ENCODE measurements at places on chromosomes 16 and 17. TPM values are rescaled to one million over a fixed set of nuclear protein-coding genes. Genes with fewer than 3 reads are reported as not detected.

Gene TP53TG3C
- total RNA-seq = not detected

Gene SGCA
- 269 TPM for total RNA-seq

Gene MYO18A
- total RNA-seq = 834 TPM

Gene LGALS9B
- not detected for total RNA-seq

Gene UTS2R
- 3.8 TPM for total RNA-seq

Gene CCL14
- total RNA-seq = 12.7 TPM

Gene SERPINF2
- 3.6 TPM for total RNA-seq

Gene RAMP2
- 39.8 TPM for total RNA-seq

Gene ADGRG1
- 19.4 TPM for total RNA-seq

Gene NXPH3
- 0.54 TPM for total RNA-seq

Gene TMEM256
- 80.4 TPM for total RNA-seq

Gene MYH13
- 0.09 TPM for total RNA-seq

Gene C16orf86
- total RNA-seq = 7.3 TPM

Gene TMEM114
- not detected for total RNA-seq

Gene PARD6A
- 5.6 TPM for total RNA-seq

Gene DNAAF8
- total RNA-seq = not detected

Gene NPIPB13
- 4.3 TPM for total RNA-seq

Gene TEX19
- 0.24 TPM for total RNA-seq

Gene TMIGD1
- not detected for total RNA-seq
